ENCODE measurements at places on chromosomes 2 and 18.

GRCh38 chr2:209424199-209424701 is 403 bp downstream of the MAP2 start:
- no peak for DNase-seq

DNA sequence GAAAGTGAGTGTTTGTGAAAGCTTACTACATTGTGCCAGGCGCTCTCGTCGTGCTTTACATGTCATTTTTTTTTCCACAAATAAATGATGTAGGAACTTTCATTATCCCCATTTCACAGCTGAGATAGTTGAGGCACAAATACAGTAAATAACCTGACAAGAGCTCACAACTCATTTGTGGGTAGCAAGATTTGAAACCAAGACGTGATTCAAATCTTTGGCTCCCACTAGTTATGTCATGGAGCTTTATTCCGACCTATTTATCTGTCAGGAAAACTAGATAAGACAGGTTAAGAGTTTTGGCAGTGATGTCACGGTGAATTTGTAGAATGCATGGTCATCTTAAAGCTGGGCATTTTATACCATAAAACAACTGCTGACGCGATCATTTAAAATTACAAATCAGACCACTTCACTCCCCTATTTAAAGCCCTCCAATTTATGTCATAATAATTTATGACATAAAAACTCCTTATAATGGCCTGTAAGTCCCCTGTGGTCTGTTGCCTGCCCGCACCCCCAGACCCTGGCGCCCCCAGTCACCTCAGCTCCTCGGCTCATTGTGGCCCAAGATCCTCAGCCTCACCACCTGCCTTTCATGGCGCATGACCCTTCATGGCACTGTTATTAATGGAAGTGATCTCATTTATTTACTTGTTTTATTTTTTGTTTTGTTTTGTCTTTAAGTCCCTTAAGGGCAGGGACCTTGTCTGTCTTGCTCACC is 678 bp upstream of the ZNF24 start:
- no peak for DNase-seq

DNA sequence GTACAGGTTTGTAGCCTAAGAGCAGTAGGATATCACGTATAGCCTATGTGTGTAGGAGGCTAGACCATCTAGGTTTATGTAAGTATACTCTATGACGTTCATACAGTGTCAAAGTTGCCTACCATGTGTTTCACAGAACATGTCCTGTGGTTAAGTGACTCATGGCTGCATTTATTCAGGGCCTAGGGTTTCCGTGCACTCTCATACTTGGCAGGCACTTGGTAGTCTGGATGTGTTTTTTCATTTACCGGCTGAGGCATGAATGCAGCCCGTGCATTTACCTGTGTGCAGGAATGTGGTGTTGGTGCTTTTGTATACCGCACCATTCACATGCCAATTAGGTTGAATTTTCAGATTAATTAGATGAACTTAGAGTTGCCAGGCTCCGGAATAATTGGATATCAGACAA is 43.4 kb downstream of the MYL12B start:
- no peak for DNase-seq

- DNase-seq = no peak
These were observed 173.7 kb downstream of the PRKCE start for GRCh38 chr2:45825001-45825651.

GRCh38 chr18:49319590-49319989 is 140.9 kb downstream of the DYM start:
- no peak for DNase-seq

DNA sequence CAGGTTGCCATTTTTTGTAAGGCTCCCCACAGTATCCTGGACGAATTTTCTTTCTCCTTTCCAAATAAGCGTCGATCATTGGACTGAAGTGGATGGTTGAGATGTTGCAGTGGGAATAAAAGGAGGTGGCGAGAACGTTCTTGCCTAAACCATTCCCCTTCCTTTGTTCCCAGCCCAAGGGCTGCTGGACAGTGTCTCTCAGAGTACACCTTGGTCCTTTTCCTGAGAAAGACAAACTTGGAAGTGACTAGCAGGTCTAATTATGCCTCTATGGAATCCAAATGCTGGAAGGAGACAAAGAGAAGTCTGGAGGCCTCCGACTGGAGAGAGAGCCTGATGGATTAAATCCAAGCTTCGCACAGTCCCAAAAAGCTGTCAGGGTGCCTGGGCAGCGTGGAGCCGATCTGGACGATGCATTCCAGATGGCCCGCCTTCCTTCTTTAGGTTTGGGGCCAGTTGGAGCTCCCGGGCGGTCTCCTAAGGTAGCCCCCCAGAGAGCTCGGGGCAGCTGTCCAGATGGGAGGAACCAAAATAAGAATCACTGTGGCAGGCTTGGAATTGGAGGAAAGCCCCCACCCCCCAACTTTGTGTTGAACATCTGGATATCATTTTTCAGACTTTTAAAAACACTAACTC is 186.8 kb downstream of the TMEM247 start:
- no peak for DNase-seq

GRCh38 chr2:33160191-33160590 is 213.4 kb downstream of the LTBP1 start:
- no peak for DNase-seq

- DNase-seq = no peak
These were observed 146.0 kb upstream of the PGAP1 start for GRCh38 chr2:197072533-197072932.

- no peak for DNase-seq
These were observed 703.0 kb downstream of the TMEM182 start for GRCh38 chr2:103464831-103465230.

Data from hematopoietic multipotent progenitor cell treated with erythropoietin and hydrocortisone succinate and interleukin-3 and kit ligand, for 15 days (in vitro differentiated cells).